ENCODE measurements at places on chromosomes 3 and 15.

DNA sequence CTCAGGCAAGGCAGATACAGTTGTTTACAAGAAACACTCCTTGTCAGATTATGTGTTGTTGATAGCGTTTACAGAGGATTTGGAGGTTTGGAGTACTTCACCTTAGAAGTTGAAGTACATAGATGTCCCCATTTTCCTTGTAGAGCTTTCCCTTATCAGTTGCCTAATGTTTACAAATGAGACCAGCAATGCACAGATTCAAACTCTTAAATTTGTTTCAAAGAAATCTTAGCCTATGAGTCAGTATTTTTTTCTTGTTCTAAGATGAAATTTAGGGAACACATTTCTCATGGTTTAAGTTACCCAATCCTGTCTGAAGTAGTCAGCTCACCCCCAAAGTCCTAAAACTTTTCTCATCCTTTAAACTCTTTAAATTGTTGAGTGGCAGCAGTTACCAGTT lies 6.3 kb upstream of the EIF5A2 start:
- no peak for DNase-seq

DNA sequence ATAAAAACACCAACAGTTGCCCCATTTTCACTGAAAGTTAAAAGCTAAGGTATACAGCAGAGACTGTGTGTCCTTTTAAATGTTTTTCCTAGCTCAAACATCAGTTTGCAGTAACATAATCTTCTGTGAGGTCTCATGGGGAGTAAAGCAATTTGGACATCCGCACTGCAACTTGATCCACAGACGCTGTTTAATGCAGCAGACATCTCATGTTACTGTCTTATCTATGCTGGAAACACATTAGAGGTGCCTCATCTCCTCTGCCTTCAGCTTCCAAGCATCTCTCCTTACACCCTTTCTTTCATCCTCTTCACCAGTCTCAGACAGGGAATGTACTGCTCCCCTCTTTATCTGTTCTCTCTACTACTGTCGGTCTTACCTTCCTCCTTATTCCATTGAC lies 53.7 kb upstream of the ATP11B start:
- peak; percentile 25 for DNase-seq

DNA sequence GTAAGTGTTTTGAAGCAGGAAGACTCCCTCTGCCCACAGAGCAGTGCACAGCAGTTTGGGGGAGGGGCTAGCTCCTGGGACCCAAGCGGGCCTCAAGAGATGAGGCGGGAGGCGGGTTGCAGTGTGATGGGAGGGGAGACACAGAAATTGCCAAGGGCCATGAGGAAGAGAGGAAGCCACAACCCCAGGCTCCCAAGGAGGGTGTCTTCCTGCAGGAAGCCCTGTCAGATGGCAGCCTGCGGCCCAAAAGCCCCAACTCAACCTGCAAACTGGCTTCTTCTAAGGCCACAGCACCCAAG lies 7.3 kb upstream of the ISLR2 start:
- no peak for DNase-seq

- no peak for DNase-seq
Measured at GRCh38 chr15:60121845-60122244, 117.7 kb downstream of the FOXB1 start.

GRCh38 chr3:10353160-10353559 lies 32.2 kb upstream of the SEC13 start:
- no peak for DNase-seq

DNA sequence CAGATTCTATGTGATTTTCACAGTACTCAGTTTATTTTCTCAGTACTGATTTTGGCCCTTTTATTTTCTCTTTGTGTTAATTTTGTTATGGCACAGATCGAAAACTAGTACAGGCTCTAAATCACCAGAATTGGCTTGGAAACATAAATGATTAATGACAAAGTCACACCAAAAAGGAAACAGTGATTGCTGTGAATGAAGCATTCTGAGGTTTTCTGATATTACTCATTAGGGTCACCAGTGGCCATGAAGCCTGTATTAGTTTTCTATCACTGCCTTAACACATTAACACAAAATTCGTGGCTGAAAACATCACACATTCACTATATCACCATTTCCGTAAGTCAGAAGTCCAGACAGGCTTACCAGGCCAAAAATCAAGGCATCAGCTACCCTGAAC lies 343.0 kb upstream of the THRB start:
- no peak for DNase-seq

DNA sequence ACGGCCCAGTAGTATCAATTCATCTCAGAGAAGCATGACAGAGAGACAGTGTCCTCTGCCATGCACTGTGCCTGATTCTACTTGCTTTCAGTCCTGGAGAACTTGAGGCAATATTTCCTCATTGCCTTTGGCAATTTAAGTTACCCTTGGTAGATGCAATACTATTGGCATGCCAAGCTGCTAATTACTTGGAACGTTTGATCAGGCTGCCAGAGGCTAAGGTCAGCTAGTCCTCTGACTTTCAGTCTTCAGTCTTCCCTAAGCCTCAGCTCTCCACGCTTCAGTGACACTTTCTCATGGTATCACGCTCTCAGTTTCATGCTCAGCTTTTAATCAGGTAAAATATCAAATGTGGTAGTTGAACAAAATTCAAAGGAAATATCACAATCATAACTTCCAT lies 13.1 kb upstream of the OSBPL11 start:
- DNase-seq, result no peak

DNA sequence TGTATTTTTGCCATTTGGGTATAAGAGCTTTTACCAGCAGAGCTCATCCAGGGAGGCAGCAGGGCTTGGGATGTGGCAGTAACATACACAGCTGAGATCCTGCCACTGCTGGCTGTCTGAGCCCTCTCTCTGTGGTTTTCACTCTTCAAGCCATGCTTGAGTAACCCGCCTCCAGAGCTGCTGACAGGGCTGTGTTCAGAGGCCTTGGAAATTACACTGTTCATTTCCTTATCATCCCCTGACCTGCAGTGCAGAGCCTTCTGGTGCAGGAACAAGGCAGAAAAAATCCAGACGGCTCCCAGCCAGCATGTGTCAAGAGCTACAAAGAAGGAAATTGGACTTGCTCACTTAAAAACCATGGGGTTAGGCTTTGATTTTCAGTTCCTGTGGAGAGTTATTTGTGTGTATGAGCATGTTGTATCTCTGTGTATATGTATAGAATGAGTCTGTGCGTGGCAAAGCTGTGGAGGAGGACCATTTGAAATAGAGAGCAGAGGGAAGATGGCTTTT lies 47.0 kb downstream of the ZNF609 start:
- DNase-seq, result no peak

DNA sequence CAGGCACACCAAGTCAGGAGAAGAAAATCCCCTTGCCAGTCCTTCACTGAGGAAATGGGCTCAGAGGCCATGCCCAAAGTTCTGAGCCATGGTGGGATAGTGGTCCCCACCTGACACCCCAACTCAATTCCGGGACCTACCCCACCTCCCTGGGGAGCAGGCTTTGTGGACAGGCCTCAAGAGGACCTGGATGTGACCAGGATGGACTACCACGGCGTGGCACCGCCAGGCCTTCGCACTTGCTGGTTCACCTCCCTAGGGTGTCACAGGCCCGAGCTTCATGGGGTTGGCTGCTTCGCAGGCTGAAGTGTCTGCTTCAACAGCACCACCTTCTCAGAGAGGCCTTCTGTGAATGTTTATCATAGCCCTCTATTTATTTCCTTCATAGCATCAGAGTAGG lies 31.7 kb downstream of the POC1A start:
- no peak for DNase-seq
